ENCODE measurements at places on chromosomes 12 and 14.
A peak's percentile ranks its signal among the peaks of the same experiment; 100 is the strongest.

GRCh38 chr14:69941768-69942742, 62.8 kb downstream of the SMOC1 start:
- DNase-seq = no peak

DNA sequence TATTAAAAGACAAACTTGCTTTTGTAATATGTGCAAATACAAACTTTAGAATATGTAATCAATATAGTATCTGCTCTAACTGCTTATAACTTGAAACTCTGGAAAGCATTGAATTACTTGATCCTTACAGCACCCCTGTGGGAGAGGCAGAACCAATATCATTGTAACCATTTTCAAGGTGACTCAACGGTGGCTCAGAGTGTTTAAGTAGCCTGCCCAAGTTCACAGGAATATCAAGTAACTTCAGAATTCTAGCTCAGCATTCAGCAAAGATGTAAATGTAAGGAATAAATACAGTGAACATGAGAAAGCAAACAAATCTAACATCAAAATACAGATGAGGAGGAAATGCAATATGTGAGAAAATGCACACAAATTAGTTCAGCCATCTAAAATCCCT, 264.6 kb downstream of the NELL2 start:
- DNase-seq = no peak

- DNase-seq = no peak
Observed at GRCh38 chr14:78363008-78363407, 192.8 kb downstream of the NRXN3 start.

DNA sequence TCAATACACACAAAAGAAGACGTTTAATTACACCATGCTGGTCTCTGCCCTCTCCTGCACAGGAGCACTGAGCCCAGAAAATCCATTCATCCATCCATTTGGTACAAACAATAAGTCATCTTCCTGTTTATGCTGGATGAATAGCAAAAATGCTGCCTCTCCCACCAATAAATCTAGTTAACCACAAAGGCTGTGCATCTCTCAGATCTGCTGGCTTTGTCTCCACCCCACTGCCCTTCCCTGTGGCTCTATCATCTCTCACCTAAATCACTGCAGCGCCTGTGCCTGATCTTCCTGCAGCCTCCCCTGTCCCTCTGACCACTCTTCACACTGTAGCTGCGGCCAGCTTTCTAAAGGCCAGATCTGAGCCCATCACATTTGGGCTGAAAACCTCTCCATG, 72.9 kb upstream of the DDX11 start:
- DNase-seq = no peak

- DNase-seq = no peak
Observed at GRCh38 chr12:2686280-2686646, 108.5 kb upstream of the FKBP4 start.

DNA sequence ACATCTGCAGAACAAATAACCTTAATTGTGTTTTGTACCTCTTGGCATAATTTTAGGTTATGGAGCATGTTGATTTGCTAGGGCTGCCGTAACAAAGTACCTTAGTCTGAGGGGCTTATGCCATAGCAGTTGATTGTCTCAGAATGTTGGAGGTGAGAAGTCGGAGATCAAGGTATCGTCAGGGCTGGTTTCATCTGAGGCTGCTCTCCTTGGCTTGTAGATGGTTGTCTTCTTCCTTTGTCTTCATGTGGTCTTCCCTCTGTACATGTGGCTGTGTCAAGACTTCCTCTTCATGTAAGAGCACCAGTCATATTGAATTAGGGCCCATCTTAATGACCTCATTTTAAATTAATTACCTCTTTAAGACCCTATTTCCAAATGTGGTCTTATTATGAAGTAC, 64.4 kb upstream of the PTHLH start:
- no peak for DNase-seq

DNA sequence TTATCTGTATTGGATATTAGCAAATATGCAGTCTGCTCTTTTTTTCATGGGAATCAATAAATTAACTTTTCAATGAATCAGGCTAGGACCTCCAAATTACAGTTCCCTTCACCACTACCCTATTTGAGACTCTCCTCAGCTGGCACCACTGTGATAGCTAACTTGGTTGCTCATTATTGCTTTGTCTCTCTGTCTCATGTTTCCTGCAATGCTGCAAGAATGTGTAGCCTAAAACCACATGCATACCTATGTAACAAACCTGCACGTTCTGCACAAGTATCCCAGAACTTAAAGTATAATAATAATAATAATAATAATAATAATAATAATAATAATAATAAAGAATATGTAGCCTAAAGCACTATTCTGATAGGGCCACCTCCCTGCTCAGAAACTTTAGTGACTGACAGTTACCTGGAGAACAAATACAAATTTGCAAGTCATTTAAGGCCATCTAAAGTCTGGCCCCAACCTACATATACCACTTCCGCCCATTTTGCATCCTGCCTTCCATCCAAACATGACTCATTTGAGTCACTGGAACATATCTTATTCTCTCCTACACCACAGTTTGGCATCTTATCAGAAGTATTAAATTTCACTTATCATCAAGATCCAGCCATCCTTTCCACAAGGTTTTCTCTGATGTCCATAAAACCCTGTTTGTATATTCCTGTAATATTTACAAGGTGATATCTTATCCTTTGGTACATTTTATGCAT, 215.1 kb downstream of the LRRK2 start:
- no peak for DNase-seq

GRCh38 chr12:128970941-128971340, 117.7 kb downstream of the GLT1D1 start:
- no peak for DNase-seq

DNA sequence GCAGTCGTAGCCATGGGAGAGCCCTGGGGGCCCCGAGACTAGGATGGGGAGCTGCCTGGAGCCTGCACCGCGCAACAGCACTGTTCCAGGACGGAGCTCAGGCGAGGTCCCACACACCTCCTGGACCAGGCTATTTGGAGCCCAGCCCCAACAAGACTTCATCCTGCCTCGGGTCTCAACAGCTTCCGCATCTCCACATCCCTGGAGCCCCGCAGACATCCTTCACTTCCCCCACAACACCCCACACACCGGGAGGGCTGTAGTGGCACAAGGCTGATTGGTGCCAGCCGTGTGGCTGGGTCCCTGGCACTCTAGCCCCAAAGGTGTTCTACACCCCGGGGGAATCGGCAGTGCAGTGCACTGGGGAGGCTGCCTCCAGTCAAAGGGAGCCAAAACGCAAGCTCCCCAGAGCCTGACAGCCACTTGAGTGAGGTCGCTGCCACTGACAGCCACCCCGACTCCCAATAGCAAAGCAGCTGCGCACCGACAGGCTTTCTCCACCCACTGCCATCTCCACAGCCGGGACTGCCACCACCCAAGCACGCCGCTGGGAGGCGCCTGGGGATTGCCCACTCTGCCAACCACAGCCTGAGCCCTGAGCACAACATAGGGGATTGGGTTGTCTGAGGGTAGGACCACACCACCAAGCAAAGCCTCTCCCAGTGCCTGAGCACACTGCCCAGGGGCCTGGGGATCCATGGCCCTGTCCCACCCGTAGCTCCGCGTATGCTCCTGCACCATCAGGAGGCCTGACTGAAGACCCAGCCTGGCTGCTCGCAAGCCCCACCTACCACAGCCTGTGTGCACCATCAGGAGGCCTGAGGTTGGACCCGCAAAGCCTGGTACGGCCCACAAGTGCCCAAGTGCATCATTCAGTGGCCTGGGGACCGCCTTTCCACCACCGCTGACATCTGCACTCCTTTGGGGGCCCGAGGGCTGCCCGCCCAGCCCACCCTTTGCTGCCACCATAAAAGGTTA, 13.2 kb upstream of the KLRF1 start:
- peak; percentile 60 for DNase-seq

- no peak for DNase-seq
Observed at GRCh38 chr12:20390846-20391245, 22.5 kb downstream of the PDE3A start.

DNA sequence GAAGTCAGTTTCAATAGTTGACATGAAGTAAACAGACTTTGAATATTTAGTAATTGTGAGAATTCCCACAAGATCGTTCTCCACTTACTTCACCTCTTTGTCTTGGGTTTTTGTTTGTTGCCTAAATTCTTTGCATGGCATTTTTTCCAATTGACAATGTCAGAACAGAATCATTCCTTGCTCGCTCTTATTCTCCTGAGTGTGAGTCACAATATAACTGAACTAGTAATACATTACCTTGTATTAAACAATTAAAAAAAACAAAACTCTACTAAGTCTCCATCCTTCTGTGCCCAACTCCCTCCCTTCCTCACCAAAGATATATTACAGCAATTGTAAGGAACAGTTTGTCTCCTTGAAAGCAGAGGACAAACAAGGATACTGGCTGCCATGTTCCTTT, 638.8 kb upstream of the NOVA1 start:
- DNase-seq = no peak

- no peak for DNase-seq
Observed at GRCh38 chr14:50344116-50344775, 32.1 kb downstream of the DMAC2L start.

DNA sequence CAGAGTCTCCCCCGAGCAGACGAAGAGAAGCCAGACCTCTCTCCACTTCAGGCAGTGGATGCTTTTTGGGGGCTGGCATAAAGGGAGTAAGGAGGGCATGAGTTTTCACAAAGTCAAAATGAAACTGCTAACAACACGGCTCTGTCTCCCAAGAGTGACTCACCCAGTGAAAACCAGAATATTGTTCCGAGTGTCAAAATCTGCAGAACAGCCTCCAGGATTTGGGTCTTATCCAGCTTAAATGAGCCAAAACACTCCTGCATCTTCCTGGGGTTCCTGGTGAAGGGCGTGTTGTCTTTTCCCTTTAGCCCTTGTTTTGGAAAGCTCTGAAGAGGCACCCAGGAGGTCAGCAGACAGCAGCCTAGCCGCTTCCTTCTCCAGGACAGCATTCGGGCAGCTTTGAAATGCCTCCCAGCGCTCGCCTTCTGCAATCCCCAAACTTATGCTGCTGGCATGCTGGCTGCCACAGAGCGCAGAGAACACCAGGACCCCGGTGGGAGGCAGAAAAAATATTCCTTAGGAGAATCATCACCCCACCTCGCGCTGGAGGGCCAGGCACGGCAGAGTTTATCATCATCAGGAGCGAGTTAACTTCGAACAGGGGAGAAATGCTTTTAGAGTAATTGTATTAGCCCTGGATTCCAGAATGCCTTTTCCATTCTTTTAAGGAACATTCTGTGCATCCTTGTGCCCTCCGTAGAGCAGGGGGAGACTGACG, 117.7 kb upstream of the NCOR2 start:
- peak; percentile 46 for DNase-seq

DNA sequence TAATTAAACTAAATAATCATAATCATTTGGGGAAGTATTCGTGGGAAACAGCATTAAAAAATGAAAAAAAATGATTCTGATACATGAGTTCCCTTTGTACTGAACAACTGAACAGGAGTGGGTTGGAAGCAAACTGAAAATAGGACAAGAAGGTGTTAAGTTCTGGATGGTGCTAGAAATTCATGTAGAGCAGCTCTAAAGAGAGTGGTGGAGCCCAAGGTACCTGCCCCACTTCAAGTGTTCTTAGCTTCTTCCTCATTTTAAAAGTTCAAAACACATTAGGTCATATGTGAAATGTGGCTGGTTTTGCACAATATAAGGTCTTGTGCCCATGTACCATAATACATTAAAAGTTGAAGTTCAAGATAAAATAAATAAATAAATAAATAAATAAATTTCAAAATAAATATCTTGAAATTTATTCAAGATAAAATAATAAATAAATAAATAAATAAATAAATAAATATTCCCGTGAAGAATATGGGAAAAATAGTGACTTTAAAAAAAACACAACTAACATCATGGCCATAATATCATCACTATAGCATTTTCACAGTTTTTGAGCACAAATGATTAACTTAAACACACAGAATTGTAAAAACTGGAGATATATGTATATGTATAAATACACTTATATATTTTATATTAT, 191.5 kb upstream of the PRKD1 start:
- no peak for DNase-seq

DNA sequence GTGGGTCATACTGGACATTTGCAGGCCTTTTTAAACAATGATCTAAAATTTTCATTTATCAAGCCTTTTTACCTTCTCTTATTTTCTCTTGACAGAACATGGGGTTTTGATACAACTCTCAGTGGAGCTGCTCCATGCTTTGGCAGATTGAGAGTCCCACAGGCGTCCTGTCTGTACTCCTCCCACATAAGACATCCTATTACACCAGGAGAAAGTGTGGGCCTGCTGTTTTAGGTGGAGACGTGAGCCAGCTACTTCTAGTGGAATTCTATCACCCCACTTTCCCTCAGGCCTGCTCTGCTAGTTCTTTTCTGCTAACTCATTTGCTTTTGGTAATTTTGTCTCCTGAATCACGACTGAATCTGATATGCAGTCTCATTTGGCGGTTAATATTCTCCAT, 33.5 kb upstream of the NRXN3 start:
- no peak for DNase-seq

GRCh38 chr14:105508601-105509000, 17.6 kb downstream of the TEDC1 start:
- no peak for DNase-seq

DNA sequence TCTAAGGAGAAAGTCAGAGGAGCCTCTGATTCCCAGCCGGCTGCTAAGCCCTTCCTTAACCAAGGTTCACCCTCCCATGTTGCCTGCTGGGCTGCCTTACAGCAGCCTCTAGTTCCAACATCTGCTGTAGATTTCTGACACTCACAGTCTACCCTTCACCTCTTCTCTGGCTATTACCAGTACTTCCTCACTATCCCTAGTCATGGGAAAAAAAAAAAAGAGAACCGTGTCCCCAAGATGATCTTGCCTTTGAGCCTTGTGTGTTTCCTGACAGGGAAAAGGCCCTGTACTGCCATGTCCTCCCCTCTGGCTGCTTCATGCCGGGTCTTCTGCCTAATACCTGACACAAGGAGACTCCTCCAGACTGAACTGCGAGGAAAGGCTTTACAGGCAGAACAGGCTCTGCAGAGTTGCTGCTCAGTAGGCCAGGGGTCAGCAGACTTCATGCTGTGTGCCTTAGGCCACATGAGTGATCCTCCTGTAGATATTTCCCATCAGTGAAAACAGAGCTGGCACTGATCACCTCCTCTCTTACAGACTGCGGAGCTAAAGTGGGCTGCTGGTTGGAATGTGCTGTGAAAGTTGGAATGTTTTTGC, 46.8 kb downstream of the PRKCH start:
- DNase-seq = no peak

DNA sequence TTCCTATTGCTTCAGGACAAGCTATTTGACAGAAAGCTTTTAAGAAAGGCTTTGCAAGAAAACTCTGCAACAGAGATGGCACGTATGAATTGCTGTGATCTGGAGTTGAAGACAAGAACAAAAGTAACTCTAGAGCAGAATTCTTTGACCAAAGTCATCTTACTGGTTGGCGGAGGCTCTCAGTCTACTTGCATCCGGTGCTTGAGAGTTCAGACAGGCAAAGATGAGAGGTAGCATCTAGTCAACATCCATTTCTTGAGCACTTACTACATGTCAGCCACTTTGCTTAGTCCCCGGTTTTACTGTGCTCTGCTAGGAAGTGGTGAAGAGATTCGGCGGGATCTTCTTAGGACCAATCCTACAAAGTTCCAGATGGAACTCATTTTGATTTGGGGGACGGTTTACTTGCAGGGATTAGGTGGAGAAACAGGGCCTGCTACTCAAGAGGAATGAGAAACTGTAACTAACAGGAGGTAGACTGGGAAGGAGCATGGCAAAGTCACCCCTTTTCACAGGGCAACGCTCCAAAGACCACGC, 404 bp upstream of the CCDC91 start:
- no peak for DNase-seq

GRCh38 chr12:90964616-90965015, 9.6 kb upstream of the CCER1 start:
- DNase-seq = no peak

GRCh38 chr12:68885381-68885780, 47.6 kb downstream of the CPM start:
- no peak for DNase-seq

- DNase-seq = peak; percentile 80
Observed at GRCh38 chr12:123043536-123044001, 63.1 kb downstream of the ARL6IP4 start.
